ENCODE measurements at places on chromosomes 12 and 14.

DNA sequence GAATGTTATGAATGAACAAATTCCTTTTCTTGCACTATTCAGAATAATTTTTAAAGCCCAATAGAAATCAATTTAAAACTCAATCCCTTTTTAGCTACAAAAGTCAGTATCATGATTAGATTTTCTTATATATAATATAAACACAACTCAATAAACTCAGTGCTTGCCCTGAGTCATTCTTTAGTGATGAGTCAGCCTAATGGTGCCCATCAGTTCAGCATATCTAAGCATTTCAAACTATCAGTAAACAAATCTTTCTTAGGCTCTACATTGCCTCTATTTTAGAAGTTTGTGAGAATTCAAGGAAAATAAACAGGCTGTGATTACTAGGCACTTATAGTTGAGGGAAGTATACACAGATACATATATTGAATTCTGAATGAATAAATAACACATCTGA lies 179.6 kb downstream of the NELL2 start:
- no peak for DNase-seq

GRCh38 chr14:36313898-36314297 lies 6.5 kb downstream of the MBIP start:
- no peak for DNase-seq

DNA sequence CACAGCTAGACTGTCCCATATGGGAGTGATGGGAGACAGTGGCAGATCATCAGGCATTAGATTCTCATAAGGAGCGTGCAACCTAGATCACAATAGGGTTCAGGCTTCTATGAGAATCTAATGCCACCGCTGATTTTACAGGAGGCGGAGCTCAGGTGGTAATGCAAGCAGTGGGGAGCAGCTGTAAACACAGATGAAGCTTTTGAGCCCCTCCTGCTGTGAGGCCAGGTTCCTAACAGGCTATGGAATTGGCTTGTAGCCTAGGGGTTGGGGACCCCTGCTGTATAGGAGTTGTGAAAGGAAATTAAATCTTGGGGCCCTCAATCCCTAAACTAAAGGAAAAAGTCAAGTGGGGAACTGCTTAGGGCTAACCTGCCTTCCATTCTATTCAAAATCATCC lies 29.6 kb downstream of the ADIPOR2 start:
- no peak for DNase-seq

DNA sequence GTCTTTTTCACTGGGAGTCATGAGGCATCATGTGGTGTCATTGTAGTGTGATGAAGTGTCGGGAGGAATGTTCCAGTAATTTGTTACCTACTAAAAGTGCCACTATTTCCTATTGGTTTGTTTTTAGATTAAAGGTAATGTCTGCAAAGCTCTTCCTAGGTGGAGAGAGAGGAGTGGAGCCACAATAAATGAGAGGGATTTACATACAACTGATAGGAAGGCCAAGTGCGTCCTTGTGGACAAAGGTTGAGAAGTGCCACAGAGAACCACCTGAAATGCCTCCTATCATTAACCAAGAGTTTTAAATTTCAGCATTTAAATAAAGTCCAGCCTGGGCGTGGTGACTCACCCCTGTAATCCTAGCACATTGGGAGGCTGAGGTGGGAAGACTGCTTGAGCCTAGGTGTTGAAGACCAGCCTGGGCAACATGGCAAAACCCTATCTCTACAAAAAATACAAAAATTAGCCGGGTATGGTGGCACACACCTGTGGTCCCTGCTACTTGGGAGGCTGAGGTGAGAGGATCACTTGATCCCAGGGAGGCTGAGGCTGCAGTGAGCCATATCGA lies 2.5 kb upstream of the SNX6 start:
- no peak for DNase-seq

DNA sequence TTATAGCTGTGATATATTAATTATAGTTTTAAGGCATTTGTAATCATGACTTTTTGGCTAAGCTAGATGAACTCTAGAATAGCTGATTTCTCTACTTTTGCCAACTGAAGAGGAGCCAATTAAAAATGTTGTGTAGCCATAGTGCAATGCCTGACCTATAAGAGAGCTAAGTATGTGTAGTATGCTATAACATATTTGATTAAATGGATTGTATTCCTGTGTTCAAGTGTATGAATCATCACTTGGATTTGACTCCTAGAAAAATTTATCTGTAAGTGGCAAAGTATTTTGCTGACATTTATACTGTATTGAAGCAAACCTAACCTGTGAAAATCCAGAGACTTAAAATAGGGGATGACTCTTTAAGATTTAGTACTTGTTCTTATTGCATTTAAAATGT lies 34.2 kb downstream of the PCNX4 start:
- no peak for DNase-seq

DNA sequence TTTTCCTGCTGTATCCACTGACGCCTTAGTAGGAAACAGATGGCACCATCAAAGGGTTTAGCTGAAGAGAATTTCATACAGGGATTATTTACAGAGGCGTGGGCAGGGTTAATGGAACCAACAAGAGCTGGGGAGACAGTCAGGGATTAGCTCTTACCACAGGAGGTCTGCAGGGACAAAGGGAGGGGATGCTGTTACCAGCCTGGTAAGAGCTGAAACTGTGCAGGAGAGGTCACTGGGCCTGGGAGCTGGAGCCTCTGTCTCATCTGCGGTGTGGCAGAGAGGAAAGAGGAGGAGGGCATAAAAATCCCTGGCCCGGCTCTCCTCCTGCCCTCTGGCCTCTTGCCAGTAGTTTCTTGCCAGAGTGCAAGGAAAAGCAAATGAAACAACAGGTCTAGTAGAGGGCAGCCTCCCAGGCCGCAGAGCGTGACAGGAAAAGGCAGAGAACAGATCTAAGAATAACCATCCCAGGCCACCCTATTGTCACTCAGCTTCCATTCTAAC lies 18.9 kb upstream of the POC1B start:
- no peak for DNase-seq

DNA sequence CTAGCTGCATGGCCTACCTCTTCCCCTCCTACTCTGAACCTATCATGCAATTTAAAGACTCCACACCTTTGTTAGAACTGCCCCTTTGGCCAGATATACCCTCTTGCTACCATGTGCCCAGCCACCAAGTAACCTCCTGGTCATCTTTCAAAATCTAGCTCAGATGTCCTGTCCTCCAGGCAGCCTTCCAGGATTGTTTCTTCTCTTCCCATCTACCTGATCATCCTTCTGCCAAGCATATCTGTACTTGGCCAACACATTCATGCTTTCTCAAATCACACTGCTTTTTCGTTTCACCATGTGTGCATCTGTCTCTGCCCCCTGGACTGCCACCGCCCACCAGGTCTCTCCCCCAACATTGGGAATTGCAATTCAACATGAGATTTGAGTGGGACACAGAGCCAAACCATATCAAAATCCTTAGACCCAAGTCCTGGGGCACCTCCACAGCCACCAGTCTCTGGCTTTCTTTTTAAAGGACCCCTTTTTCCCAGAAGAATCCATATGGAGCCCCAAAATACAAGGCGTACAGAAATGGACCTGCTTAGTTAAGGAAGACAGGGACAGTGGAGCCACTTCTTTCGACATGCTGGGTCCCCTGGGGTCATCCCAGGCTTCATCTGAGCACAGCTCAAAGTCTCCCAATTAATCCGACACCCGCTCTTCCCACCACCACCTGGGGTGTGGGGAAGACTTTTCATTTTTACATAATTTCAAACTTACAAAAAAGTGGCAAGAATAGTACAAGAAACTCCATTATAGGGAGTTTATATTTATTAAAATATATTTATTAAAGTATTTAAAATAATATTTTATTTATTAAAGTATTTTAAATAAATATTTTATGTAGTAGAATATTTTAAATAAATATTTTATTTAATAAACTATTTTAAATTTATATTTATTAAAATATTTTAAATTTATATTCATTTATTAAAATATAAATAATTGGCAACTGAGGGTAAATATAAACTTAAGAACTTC lies 7.9 kb upstream of the CMKLR1 start:
- no peak for DNase-seq

GRCh38 chr14:23539248-23540140 lies 12.1 kb downstream of the ZFHX2 start:
- peak; percentile 14 for DNase-seq

DNA sequence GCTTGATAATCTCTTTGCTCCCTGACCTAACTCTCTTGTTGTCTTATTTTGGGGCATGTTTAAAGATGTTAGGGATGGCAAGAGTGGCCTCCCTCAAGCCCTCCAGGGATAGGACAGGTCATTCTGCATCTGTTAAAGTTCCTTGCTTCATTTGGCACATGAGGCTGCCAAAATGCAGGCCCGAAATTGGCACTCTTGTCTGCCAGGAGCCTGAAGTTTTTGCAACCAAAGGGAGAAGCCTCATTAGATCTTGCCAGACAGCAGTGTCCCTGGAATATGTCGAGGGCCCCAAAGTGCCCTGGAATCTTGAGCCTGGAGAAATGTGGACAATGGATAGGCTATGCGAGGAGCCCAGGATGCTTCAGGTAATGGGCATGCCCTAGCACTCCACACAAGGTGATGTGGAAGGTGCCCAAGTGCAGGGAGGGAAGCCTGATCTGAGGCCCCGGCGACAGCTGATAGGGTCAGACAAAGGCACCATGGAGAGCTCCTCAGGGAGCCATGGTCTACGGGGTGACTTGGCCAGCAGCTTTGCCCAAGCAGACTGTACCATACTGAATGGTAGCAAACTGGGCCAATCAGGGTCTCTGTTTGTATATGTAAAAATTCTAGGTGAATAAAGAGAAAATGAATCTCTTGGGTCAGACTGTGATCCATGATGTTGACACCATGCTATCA lies 173.0 kb upstream of the WSCD2 start:
- no peak for DNase-seq

DNA sequence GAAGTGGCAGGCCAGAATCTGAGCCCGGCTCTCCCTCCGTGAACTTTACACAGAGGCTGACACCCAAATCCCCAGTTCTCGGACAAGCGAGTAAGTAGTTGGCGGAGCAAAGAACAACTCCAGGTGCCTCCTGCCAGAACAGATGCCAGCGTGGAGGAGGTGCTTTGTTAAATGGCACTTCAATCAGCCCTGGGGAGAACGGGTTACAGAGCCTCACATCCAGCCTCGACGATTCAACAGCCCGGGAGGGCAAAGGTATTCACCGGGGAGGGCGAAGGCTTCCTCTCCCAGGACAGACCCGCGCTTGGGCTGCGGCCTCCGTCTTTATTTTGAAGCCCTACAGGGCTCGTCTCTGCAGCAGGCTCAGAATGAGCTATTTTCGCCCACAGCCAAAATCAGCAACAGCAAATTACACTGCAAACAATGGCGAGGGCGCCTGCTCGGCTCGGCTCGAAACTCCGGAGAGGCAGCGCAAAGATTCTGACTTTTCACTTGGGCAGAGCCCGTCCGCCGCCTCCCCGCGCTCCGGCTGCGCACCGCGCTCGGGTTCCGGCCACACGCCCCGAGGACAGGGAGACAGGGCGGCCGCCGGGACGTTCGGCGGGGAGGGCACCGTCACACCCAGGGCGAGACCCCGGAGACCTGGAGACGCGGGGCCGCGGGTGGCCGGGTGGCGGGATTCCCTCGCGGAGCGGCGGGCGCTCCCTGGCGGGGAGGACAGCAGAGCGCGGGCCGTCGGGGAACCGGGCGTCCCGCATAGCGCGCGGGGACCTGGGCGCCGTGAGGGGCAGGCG lies 811 bp downstream of the TMCC3 start:
- no peak for DNase-seq

All from activated T-cell treated with anti-CD3 and anti-CD28 coated beads for 24 hours (primary cell).